Stimulated activated CD4-positive, alpha-beta T cell treated with anti-CD3 and anti-CD28 coated beads, Interleukin-15, amount 100 ng/mL, for 48 hours (primary cell): ENCODE measurements at places on chromosomes 7 and 10.

DNA sequence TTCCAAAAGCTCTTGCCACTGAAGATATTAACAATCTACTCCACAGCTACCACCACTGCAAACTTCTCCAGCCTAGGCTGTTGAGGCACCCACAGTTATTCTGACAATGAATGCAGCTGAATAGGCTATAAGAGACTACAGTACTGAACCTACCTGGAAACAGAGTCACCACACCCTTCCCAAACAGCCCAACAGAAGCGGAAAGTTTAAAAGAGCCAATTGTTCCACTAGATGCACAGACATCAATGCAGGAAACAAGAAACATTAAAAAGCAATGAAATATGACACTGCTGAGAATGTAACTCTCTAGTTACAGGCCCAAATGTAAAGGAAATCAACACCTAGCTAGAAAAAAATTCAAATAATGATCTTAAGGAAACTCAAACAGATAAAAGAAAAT lies 64.5 kb upstream of the PLA2G12B start:
- no peak for DNase-seq

DNA sequence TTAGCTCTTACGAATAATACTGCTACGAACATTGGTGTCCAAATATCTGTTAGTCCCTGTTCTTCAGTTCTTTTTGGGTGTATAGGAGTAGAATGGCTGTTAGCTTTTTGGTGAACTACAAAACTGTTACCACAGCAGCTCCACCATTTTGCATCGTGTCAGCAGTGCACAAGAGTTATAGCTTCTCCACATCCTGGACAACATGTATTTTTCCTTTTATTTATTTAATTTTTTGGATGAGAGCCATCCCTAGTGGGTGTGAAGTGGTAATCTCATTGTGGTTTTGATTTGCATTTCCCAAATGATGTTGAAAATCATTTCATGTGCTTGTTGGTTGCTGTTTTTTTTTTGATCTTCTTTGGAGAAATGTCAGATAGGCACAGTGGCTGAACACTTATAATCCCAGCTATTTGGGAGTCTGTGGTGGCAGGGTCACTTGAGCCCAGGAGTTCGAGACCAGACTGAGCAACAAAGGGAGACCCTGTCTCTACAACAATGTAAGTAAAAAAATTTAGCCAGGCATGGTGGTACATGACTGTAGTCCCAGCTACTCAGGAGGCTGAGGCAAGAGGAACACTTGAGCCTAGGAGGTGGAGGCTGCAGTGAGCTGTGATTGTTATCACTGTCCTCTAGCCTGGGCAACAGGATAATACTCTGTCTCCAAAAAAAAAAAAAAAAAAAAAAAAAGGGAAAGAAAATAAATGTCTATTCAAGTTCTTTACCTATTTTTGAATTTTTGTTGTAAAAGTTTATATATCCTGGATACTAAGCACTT lies 31.7 kb downstream of the TRIM24 start:
- DNase-seq, result no peak

DNA sequence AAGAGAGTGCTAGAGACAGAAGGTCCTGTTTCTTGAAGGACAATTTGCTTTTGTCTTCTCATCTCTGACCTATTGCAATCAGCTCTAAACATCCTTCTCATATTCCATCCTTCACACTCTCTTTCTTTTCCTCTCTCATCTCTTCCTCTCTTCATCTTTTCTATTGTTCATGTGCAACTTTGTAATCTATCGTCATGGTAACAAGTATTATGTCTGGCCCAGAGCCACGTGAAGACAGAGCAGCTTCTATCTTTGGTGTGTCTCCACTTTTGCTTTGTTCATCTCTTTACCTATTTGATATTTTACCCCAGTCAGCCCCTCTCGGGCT lies 104.9 kb upstream of the ABCB5 start:
- DNase-seq, result no peak

DNA sequence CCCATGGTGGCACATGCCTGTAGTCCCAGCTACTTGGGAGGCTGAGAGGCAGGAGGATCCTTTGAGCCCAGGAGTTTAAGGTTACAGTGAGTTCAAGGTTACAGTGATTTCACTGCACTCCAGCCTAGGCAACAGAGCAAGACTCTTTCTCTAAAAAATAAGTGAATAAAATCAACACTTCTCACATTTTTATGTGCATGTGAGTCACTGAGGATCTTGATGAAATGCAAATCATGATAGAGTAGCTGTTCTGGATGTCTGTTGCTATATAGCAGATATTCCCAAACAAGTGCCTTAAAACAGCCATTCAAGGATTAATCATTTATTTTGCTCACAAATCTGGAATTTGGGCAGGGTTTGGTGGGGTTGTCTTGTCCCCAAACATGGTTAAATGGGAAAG lies 62.3 kb upstream of the ARHGAP12 start:
- no peak for DNase-seq

DNA sequence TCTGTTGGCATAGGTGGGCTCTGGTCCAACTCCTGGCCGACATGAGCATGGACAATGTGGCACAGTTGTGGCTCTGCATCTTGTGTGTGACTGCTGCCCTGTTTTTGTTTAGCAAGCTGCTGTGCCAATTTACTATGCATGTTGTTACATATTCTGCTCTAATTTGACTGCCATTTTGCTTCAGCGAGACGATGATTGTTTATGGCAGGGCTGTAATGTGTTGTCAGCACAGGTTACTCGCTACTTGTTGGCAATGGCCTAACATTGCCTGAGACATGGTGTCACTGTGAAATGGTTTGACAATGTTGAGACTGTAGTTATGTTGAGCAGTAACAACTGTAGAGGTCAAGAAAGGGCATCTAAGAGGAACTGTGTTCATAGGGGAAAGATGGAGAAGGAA lies 659.6 kb downstream of the AUTS2 start:
- DNase-seq, result no peak

DNA sequence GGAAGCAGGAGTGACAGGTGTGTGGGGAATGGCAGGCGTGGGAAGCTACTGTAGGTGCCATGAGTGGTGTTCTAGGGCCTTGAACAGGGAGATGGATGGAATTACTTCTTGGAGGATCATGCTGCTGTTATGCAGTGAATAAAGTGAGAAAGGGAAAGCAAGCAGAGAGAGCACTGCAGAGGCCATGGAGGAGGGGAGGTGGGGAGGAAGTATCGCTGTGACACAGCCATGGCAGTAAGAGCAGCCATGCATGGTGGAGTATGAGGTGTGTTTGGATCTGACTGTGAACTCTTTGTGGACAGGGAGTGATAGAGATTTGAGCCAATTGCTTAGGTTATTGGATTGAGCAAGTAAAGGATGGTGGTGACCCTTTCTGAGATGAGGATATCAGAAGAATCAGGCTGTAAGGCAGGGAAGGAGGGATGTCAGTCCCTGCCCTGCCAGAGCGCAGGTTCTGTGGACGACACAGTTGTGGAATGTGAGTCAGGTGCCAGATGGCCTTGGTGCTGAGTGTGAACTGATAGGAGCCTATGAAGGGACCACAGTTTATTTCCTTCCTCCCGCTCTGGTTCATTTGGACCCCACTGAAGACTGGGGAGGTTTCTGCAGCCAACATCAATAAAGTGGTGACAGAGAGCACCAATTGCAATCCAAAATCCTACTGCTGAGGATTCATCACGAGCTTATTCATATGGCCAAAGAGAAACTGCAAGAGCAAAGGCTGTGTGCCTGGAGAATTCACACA lies 105.5 kb upstream of the TMEM72 start:
- no peak for DNase-seq

DNA sequence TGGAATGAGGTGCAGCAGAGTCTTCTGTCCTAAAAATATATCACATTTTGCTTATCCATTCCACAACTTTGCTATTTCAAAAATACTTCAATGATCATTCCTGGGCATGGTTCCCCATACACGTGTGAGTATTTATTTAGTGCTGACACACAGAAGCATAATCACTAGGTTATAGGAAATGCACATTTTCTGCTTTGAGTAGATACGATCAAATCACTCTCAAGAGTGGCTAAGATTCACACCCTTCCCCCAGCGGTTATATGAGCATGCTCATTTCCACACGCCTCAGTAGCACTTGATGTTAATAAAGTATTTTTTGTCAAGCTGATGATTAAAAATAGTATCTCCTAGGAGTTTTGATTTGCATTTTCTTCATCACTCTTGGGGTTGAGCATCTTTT lies 93.5 kb upstream of the LRRC4 start:
- no peak for DNase-seq

- DNase-seq, result no peak
Measured at GRCh38 chr10:58775960-58776567, 263.4 kb downstream of the BICC1 start.

DNA sequence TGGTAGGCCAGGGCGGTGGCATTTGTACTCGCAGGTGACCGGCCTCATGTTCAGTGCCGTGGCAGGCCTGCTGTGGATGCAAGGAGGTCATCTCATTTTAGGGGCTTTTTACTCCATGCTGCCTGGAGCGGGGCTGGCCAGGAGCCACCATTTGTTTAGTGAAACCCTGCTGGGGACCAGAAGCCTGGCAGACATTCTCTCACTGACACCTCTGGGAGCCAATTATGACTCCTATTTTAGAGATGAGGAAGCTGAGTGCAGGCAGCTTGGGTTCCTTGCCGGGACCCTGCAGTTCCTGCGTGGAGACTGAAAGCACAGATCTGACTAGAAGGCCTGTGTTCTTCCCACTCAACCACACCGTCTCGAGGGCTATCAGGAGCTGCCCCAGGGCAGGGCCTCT lies 186.6 kb downstream of the FANK1 start:
- no peak for DNase-seq

DNA sequence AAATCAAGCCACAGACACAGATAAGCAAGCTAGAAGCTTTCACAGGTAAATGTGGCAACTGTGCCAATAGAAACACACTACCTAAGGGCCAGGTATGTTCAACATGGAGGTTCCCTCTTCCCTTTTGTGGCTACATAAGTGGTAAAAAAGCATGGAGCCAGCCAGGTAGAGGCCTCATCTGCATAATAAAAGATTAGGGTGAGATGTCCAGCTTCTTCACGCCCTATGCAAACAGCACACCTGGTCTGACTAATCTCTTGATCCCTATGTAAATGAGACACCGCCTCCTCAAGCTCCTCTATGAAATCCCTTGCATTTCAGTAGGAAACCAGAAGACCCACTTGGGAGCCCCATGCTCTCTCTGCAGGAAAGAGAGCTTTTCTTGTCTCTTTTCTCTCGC lies 282.2 kb downstream of the NEBL start:
- DNase-seq, result no peak

- DNase-seq, result no peak
Measured at GRCh38 chr10:14839305-14839695, 1.2 kb downstream of the HSPA14 start.

DNA sequence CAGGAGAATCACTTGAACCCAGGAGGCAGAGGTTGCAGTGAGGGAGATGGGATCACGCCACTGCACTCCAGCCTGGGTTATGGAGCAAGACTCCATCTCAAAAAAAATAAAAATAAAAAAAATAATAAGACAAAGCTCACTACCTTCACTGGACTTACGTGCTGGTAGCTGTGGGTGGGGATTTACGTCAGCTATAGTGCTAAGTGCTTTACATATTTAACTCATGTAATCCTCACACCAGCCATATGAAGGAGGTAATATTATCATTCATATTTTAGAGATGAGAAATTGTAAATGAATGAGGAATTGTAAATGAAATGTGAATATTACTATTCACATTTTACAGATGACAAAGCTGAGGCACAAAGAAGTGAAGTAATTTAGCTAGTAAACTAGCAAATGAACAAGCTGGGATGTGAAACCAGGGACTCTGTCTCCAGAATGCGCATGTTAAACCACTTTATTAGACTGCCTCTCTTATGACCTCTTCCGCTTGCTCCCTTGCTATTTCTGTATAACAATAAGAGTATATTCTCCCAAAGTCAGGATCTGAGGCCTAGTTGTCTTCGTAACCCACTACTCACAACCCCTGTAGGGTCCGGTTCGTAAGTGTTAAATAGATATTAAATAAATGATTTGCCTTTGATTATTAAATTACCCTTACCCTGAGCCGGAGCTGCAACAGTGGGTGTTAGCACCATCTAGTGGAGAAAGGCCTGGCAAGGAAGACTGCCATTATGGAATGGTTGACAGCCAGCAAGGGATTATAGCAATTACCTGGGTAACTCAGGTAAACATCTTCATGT lies 70.2 kb downstream of the HTR7 start:
- no peak for DNase-seq

DNA sequence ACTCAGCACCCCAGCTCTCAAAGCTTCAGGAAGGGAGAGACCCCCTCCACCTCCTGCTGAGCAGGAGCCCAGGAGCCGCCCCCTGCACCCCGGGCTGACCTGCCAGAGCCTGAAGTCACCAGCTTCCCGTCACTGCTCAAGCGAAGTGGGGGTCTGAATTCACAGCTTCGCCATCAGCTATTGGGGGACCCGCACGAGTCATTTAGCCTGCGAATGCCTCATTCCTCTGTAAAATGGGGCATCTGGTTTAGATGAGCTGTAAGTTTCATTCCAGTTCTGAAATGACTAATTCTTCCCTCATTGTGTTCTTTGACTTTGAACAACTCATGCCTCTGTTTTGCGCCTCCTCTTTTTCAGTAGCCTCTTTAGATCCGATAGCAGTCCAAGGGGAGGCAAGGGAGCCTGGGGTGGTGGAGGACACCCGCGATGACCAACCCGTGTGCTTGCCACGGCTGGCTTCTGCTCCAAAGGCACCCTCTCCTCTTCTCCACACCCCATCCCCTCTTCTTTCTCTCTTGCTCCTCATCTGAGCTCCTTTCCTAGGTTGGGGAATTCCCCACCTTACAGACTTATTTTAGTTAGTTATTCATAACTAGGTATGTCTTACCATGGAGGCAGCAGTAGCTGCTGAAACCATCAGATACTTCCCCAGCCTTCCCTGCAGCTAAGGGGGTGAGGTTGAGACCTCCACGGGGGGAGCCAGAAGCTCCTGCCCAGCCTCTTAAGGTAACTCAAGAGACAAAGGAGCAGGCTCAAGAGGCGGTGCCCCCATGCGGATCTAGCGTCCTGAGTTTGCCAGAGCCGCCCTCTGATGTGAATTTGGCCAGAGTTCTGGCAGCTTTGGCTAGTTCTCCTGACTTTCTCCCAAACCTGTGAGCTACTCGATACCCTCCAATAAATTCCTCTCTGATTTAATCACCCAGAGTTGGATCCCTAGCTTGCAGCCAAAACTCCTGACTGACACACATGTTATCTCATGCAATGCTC lies 47.7 kb downstream of the RBM17 start:
- no peak for DNase-seq

- DNase-seq, result peak; percentile 10
Measured at GRCh38 chr10:5971315-5971832, 6.0 kb downstream of the IL15RA start.

GRCh38 chr10:118873738-118874105 lies 119.0 kb upstream of the CACUL1 start:
- no peak for DNase-seq

- no peak for DNase-seq
Measured at GRCh38 chr10:49273082-49273465, 25.9 kb upstream of the C10orf71 start.

DNA sequence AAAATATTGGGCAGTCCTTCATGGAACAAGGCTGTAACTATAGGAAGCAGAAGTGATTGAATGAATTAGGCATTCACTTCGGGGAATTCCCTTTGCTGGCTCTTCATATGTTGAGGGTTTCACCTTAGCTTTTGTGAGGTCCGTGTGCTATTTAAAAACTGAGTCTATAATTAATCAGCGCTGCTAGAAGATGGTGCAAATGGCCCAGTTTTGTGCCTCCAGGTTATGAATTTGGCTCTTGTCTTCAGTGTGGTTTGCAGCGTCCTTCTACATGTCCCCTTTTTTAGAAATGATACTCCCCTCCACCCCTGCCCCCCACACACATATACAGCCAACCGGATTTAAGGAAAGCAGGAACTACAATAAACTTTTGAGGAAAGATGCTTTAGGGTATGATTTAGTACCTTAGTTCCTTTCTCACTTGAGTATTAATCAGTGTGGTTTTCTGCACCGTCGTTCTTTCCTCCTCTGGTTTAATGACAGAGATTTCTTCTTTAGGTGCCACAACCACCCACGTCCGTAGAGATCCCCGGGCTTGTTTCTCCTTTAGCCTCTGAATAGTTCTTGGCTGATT lies 110.6 kb upstream of the SAMD8 start:
- no peak for DNase-seq
